ENCODE measurements at places on chromosomes 1 and 21. TPM values are rescaled to one million over a fixed set of nuclear protein-coding genes. Genes with fewer than 3 reads are reported as not detected.

GUCA2A gene
- not detected for total RNA-seq

DNA sequence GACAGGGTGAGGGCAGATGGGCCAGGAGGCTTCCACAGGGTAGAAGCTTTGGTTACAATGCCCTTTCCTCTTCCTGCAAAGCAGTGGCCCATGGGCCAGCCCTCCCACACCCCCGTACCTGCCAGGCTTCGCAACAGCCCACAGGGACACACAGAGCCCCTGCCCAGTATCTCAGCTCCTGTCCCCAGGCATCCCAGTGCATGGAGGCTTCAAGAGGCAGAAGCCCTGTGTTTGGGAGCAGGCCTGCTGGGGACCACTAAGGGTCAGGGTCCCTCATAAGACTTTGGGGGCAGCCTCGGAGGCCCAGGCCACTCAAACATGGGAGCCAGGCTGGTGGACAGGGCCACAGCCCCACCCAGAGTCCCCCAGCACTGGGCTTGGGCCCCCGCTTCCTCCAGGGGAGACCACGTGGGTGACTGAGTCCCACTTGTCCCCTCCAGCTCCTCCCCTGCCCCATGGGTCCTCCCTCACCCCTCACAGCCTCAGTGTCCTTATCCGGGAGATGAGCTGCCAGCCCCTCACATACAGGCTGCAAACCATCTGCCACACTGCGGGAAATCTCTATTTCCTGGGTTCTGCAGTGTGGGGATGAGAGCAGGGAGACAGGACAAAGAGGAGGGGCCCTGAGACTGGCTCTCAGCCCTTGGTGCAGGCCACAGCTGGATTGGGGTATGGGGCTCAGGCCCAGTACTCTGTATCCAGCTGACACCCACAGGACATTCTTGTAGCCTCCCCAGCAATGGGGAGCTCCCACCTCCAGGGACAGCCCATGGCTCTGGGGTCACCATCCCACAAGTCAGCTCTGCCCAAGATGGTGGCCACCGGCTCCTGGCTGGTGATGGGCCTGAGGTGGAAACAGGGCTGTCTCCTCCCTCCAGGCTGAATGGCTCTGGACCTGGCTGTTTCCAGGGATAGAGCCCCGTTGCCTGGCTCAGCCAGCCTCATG is 50.7 kb downstream of the WNT9A start:
- DNase-seq, result no peak

MT1HL1 gene
- not detected for total RNA-seq

CHAF1B gene
- total RNA-seq, result 21.8 TPM

Data from epithelial cell of proximal tubule (primary cell).